Stimulated activated memory B cell treated with anti-CD40 and anti-IgM and Interleukin-4, amounts not matched to agents 10 μg/mL and 1 μg/mL and 100 μg/mL, for 72 hours (primary cell): ENCODE measurements at places on chromosomes 5 and 9.

- no peak for ATAC-seq
- H3K27ac ChIP-seq, result no peak overlapping the region
- H3K4me3 ChIP-seq, result no peak overlapping the region
- H3K4me1 ChIP-seq, result no peaks in the 10 kb centered on the region
Measured at GRCh38 chr5:4627929-4628328, 512.2 kb upstream of the ADAMTS16 start.

DNA sequence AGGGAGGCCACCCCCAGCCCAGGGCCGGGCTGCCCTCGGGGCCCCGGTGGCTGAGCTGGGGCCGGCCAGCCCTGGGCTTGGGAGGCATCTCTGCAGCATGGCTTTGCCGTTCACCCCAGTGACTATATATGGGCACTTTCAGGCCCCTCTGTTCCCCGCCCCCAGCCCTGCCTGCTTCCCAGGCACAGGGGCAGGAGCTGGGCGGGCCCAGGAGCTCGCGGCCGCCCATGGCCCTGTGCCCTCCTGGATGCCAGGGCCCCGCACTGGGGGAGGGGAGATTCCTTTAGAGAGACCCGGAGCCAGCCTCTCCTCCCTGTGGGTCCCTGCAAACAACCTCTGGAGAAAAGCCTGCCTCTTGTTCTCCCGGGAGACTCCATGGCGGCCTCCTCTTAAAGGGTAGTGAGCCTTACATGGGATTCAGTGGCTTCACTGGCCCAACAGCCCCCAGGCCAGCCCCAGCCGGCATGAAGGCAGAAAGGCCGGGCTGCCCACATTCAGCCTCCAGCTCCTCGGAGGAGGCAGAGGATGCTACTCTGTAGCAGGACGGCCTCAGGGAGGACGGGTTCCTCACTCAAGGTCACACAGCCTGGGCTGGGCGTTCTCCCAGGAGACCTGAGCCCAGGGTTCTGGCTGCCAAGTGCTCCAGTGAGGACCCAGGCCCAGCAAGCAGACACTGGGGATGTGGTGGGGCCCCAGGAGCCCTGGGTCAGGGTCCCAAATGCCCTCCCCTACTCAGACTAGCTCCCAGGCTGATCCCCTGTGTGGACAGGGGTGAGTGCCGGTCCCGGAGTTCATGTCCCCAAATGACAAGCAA lies 4.1 kb downstream of the NACC2 start:
- peaks cover 69% of the 10 kb centered on the region for H3K27me3 ChIP-seq
- no peak overlapping the region for H3K27ac ChIP-seq
- ATAC-seq, result no peak
- H3K4me3 ChIP-seq, result no peak overlapping the region

GRCh38 chr9:83281306-83282255 lies 218.6 kb upstream of the RASEF start:
- no peaks in the 10 kb centered on the region for H3K4me1 ChIP-seq
- no peak overlapping the region for H3K27ac ChIP-seq
- no peak for ATAC-seq
- no peaks in the 10 kb centered on the region for H3K36me3 ChIP-seq
- no peaks in the 10 kb centered on the region for H3K27me3 ChIP-seq

DNA sequence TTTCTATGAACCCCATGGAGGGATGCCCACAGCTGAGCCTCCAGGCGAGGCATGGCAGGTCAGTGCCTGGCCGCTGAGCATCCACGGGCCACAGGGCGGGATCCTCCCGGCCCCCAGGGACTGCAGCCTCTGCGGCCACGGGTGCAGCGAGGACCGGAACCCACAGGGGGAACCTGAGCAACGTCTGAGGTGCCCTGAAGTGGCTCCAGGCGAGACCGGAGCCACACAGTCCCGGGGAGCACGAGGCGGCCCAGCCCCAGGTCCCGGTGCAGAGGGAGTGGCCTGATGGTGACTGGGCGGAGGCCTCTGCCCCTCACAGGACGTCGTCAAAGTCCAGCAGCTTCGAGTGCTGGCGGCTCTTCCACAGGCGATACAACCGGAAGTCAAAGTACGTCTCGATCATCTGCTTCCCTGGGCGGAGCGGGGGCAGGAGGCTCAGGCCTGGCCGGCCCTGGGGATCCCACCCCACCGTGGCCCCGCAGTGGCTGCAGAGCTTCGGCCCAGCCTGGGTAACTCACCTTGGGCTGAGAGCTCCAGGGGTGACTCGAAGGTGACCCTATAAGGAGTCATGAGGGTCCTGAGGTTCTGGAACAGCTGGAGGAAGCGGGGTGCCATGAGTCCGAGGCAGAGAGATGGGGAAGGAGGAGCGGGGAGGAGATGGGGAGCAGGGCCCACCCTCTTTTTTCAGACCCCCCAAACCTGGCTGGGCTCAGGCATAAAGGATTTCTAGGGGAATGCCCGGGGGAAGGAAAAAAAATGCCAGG lies 8.1 kb upstream of the ENTPD8 start:
- H3K27ac ChIP-seq, result no peak overlapping the region
- H3K36me3 ChIP-seq, result peaks cover 24% of the 10 kb centered on the region
- ATAC-seq, result no peak

DNA sequence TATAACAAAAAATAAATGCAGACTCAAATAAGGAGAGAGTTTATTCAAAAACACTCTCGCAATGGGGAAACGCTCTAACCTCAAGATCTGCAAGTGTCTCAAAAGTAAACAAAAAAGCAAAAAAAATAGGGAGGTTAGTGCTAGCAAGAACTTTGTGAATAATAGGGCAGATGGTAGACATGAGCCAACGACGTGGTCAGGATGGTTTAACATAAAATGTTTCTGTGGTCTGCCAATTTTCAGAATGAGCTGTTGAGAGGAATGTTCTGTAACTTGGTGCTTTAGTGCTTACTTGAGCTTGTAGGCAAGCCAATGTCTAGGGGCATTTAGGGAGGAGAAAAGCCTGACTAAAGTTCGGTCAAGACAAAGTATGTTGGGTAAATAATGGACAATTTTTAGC lies 1813.9 kb upstream of the CDH6 start:
- H3K4me3 ChIP-seq, result no peak overlapping the region
- no peaks in the 10 kb centered on the region for H3K36me3 ChIP-seq
- no peak overlapping the region for H3K27ac ChIP-seq
- no peak for ATAC-seq

GRCh38 chr5:153953411-153953810 lies 85.3 kb downstream of the FAM114A2 start:
- ATAC-seq, result no peak
- H3K4me1 ChIP-seq, result no peaks in the 10 kb centered on the region
- H3K27me3 ChIP-seq, result no peaks in the 10 kb centered on the region

DNA sequence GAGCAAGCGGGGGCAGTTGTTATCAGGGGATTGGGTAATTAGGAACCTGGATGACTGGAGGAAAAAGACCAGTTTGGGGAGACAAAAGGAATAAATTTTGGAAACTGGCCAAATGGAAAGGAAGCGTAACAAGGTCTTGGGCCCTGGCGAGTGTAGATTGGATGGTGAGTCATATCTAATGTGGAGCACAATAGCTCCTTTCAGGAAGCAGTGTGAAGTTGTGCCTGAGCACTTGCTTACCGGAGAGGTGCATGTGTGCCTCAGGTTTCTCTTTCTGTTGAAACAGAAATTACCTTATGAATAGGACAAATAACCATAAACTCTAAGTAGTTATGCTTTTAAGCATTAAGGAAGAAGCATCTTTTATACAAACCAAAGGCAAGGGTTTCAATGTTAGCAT lies 176.4 kb downstream of the KIF4B start:
- no peaks in the 10 kb centered on the region for H3K4me1 ChIP-seq
- no peak overlapping the region for H3K4me3 ChIP-seq
- no peaks in the 10 kb centered on the region for H3K36me3 ChIP-seq
- no peak overlapping the region for H3K27ac ChIP-seq
- ATAC-seq, result no peak

- peaks cover 34% of the 10 kb centered on the region for H3K27me3 ChIP-seq
- no peak overlapping the region for H3K27ac ChIP-seq
- H3K4me3 ChIP-seq, result no peak overlapping the region
Measured at GRCh38 chr5:181133610-181134231, 2.8 kb upstream of the OR2V1 start.

- no peak overlapping the region for H3K27ac ChIP-seq
- no peak overlapping the region for H3K4me3 ChIP-seq
- no peak for ATAC-seq
Measured at GRCh38 chr5:74587890-74588289, 52.6 kb downstream of the ENC1 start.

DNA sequence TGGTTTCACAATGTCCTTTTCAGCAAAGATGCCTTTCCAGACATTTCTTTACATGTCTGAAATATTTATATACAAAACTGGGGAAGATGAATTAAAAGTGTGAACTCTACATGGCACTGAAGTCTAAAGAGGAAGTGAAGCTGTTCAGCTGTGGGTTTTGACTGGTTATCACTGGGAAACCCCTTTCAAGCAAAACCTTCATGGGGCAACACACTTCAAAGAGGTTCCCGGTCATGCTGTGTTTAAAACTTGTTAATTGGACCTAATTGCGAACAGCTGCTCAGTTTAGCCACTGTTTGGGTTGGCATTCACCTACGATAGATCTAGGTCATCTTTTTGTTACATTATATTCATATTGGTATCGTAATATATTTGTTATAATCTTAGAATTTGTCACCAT lies 20.0 kb upstream of the GDNF start:
- no peak overlapping the region for H3K27ac ChIP-seq
- no peaks in the 10 kb centered on the region for H3K36me3 ChIP-seq
- no peaks in the 10 kb centered on the region for H3K4me1 ChIP-seq

DNA sequence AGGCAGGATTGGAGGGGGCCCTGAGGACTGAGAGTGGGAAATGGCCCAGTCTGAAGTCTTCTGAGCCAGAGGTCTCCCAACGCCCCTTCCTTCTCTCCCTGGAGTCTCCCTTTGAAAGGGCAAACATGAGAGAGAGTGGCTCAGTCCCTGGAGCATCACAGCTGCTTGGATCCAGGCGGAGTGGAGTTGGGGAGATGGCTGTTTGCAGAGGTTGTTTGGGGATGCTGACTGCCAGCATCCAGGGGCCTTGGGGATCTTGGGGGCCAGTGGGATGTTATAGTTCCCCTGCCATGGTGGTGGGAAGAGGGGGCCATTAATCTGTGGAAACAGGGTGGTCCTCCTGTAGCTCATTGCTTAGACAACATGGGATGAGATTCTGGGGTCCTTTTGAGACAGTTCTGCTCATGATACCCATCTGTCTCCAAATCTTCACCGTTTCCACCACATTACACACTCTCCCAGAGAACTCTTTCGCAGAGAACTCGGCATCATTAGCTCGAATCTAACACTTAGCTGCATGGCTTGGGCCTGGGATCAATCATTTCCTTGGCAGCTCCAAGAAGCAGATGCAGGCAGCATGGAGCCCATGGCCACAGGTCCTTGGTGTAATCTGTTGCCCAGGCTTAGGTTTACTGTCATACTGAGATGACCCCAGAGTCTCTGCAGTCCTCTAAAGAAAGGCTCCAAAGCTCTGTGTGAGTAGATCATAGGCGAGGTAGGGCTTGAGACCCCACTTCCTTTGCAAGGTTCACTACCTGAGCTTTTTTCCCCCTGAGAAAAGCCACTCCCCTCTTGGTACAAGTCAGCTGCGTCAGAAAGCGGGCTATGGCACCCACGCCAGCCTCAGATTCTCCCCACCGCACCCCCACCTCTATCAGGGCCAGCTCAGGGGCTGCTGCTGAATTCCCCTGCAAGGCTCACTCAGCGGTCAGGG lies 54.4 kb upstream of the SH3PXD2B start:
- H3K27ac ChIP-seq, result no peak overlapping the region
- no peak for ATAC-seq
- H3K4me1 ChIP-seq, result no peaks in the 10 kb centered on the region

DNA sequence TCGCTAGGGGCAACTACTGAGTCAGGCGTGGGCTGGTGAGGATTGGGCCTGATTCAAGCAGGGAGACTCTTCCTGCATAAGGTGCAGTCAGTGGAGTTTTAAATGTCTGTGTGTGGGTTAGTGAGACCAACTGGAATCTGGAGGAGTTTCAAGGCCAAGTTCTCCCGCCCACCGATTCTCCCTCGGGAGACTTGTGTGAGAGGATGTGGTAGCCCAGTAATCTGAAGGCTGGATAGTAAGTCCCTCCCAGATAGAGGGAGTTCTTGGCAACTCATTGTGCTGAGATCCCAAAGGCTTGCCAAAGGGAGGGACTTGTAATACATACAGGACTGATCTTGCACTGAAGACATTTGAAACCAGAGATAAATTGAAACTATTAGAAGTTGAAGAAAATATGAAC lies 51.8 kb downstream of the WDR36 start:
- no peak overlapping the region for H3K27ac ChIP-seq
- H3K36me3 ChIP-seq, result no peaks in the 10 kb centered on the region
- H3K4me1 ChIP-seq, result peaks cover 10% of the 10 kb centered on the region
- no peak for ATAC-seq
- H3K27me3 ChIP-seq, result no peaks in the 10 kb centered on the region

DNA sequence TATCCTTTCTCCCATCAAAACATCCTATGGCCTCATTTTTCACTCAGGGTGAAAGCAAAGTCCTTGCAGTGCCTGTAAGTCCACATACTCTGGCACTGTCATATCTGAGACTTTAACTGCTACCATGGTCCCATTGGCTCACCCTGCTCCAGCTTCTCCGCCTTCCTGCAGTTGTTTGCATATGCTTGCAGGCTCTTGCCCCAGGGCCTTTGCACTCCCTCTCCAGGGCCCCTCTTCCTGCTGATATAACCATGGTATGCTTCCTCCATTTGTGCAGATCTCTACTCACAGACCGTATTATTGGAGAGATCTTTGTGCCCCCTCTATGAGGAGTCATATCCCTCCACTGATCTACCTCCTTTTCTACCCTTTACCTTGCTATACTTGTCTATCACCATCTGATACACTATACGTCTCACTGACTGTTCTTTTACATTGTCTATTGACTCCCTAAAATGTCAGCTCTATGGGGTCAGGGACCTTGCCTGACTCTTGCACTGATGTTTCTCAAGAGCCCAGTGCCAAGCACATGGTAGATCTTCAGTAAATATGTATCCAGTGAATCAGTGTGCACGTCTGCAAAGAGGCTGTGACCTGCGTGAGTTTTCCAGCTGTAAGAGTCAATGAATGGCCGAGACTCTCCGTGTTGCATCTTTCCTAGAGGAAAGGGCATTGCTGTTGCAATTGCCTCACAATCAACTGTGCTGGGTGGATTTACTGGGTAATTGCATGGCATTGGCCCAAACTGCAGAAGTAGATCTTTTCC lies 81.7 kb upstream of the CPEB4 start:
- H3K36me3 ChIP-seq, result peaks cover 13% of the 10 kb centered on the region
- no peak overlapping the region for H3K4me3 ChIP-seq
- no peak overlapping the region for H3K27ac ChIP-seq
- H3K4me1 ChIP-seq, result peaks cover 13% of the 10 kb centered on the region

GRCh38 chr9:26033336-26033735 lies 355.1 kb upstream of the TUSC1 start:
- H3K36me3 ChIP-seq, result no peaks in the 10 kb centered on the region
- no peak overlapping the region for H3K27ac ChIP-seq
- ATAC-seq, result no peak
- no peaks in the 10 kb centered on the region for H3K27me3 ChIP-seq
- no peaks in the 10 kb centered on the region for H3K4me1 ChIP-seq

DNA sequence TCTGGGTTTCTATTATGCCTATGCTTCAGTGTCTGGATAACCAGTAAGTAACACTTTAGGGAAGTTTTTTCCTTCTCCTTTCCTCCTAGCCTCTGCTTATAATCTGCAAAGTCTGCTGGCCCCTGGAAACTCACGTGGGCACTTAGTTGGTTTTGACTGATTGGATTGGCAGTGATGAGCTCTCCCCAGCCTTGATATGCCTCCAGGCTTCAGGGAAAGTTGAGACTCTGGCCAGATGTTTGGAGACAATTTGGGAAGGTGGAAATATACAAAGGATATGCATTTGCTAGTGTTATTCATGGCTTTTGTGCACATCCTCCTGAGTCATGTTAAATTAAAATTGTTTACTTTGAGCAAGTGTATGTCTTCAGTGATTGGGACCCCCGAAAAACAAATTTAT lies 160.2 kb upstream of the IL12B start:
- no peak overlapping the region for H3K27ac ChIP-seq
- ATAC-seq, result no peak
- peaks cover 9% of the 10 kb centered on the region for H3K4me1 ChIP-seq
- no peaks in the 10 kb centered on the region for H3K27me3 ChIP-seq
- H3K4me3 ChIP-seq, result no peak overlapping the region
